ENCODE measurements at places on chromosomes 11 and 22.

DNA sequence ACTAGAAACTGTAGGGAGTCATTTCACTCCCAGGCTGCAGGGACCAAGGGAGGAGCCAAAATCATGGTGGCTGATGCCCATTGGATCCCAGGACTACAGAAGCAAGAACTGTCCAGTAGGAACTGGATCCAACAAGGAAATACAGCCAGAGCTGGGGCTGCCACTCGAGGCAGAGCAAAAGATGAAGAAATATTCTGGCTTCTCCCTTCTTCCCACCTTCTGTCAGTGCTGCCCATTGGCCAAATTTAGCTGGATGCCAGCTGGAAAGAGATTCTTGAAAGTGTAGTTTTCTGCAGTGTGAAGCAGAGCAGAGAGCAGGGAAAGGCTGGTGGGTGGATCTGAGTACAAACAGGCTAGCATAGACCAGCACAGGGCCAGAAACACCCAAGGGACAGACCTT is 45.6 kb downstream of the COMMD9 start:
- DNase-seq: no peak

- DNase-seq: no peak
These were observed 4.6 kb upstream of the PAMR1 start for GRCh38 chr11:35529971-35530495.

DNA sequence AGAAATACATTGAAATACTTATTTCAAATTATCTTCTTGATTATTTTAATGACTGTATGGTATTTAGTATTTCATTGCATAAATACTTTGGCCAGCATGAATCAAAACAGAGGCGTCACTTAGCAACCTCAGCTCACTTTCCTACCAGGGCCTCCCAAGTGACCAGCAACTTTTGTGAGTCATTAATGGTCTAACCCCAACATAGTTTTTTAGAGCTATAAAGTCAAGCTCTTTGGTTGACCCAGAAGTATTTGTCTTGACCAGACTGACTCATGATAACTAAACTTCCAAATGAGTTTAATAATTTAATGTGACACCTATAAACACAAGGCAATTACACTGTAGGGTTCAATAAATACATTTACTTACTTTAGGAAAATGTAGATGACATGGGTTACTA is 27.9 kb upstream of the RBMXL2 start:
- DNase-seq: no peak

DNA sequence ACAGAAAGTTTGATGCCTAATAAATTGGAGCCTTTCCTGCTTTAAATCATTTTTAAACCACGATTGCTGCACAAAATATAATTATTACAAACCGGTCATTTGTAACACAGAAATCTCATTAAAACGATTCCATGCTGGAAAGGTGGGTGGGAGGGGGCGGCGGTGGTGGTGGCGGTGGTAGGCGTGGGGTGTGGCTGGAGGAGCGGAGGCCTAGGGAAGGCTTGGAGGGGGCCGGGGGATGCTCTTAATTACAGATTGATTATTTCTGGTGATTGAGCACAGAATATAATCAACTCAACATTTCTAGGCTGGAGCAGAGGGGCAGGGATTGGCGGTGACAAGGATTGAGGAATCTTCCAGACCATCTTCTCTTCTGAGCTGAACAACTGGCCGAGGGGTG is 157.5 kb downstream of the TRIM29 start:
- no peak for DNase-seq

GRCh38 chr22:49450498-49450897 is 377.2 kb downstream of the BRD1 start:
- no peak for DNase-seq

- DNase-seq: no peak
These were observed 6.7 kb downstream of the SLC22A12 start for GRCh38 chr11:64597671-64598101.

DNA sequence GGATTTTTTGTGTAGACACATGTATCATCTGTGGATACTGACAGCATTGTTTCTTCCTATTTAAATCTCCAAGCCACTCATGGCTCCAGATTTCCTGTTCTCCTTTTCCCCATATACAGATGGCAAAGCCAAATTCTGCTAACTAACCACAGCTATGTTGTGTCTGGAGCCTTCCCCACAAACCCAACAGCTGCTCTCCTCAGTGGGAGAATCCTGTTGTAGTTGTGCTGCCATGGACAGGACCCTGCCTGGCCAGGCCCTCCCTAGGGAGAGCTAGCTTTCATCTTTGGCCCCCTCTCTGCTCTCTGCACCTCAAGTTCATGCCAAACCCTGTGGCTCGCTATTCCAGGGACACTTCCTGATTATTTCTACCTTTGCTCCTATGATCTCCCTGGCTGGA is 106.4 kb upstream of the CCDC90B start:
- no peak for DNase-seq

GRCh38 chr11:64801158-64801464 is 1.9 kb downstream of the MAP4K2 start:
- no peak for DNase-seq

DNA sequence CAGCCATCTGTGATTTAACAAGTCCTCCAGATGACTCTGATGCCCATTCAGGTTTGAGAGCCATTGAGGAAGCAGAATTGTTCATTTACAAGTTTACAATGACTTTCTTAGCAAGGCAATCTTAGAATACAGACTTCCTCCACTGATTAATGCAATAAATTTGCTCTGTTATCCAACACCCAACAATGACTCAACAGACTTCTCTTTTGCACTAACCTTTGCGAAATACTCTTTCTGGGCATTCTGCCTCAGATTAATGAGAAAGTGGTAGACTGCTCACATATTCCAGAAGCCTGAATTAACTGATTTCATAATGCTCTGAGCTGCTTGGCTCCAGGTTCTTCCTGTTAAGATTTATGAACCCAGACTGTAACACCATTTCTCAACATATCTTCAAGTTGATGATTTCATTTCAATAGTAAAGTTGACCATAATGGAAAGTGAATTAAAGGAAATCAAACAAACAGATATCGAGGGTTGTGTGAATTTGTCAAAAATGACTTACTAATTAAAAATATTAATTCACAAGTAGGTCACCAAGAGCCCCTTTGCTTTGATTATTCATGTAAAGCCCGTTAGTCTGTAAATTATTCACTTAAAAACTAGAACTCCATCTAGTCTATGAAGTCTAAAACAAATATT is 70.5 kb upstream of the BLID start:
- DNase-seq: no peak

DNA sequence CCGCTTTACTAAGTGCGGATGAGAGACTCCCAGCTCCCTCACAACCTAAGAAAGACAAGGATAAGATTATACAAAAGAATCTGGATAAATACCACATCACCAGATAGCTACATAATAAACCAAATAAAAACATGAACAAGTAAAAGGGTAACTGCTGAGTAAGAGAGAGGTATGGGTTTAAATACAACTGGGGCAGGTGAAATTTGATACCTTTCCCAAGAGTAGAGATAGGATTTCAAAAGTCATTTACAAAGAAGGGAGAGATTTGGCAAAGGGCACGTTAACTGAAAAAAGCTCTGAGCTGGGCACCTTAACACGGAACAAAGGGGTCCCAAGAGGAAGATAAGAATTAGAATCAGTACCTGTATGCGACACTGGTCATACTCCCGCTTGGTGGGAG is 1.7 kb downstream of the UBXN1 start:
- no peak for DNase-seq

DNA sequence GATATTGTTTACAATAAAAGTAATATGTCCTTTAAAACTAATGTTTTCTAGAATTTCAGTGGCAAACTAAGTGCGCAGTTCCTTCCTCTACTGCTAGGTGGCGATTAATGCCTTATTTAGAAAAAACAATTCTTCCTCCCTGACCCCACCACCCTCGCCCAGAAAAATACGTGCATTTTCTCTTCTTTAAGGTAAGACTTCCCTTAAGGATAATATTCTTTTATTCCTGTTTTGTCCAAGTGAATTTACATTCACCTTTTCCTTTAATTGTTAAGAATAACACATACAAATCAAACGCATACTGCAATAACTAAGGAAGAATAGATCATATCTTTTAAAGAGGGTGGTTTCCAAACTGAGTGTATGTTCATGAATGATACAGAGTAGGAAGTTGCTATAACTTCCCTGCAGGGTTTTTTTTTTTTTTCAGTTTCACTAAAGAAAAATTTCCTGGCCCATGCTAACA is 17.0 kb upstream of the PSMA1 start:
- no peak for DNase-seq

GRCh38 chr11:64834031-64834722 is 10.3 kb downstream of the CDC42BPG start:
- no peak for DNase-seq

DNA sequence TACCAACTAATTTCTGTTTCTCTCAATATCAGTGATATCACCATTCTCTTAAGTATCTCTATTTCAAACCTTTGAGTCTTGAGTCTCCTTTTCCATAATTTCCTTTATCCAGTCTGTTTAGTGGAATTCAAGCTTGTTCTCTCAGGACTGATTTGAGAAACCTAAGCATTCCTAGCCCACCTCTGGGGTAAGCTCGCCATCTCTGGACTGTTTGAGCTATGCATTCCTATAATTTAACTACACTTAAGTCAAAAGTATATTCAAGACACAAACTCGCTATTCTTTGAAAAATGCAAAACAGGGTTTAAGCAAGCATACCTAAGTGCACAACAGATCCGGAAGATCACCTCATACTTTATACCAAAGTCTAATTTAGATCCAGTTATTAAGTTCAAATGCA is 2.1 kb upstream of the DLAT start:
- no peak for DNase-seq

- DNase-seq: no peak
These were observed at the start of gene MMP10 for GRCh38 chr11:102780491-102780918. Gene MMP10, minus strand, starts transcription at chr11:102780628. Its CDS starts 37 bp downstream, at chr11:102780591.

- peak; percentile 30 for DNase-seq
These were observed 121.6 kb downstream of the BUD13 start for GRCh38 chr11:116651098-116651736.

- DNase-seq: no peak
These were observed 51.3 kb downstream of the CACNA1I start for GRCh38 chr22:39621826-39622225.

- no peak for DNase-seq
These were observed 25.8 kb upstream of the TREH start for GRCh38 chr11:118705111-118705741.

DNA sequence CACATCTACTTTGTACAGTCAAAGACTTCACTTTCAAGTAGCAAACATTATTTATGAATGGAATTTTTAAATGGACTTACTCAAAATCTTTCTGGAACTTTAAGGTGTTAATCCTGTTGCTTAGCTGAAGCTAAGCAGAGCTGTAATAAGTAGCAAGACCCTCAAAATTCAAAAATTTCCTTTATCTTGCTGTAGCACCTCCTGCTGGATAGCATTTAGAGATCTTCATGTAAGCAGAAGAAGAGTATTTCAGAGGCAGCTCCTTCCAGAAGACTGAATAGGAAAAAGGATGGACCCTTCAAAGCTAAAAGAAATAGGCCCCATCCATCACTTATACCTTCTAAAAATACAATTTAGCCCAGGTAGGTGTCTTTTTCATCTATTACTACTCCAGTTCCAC is 3.4 kb downstream of the PHF21A start:
- DNase-seq: no peak

DNA sequence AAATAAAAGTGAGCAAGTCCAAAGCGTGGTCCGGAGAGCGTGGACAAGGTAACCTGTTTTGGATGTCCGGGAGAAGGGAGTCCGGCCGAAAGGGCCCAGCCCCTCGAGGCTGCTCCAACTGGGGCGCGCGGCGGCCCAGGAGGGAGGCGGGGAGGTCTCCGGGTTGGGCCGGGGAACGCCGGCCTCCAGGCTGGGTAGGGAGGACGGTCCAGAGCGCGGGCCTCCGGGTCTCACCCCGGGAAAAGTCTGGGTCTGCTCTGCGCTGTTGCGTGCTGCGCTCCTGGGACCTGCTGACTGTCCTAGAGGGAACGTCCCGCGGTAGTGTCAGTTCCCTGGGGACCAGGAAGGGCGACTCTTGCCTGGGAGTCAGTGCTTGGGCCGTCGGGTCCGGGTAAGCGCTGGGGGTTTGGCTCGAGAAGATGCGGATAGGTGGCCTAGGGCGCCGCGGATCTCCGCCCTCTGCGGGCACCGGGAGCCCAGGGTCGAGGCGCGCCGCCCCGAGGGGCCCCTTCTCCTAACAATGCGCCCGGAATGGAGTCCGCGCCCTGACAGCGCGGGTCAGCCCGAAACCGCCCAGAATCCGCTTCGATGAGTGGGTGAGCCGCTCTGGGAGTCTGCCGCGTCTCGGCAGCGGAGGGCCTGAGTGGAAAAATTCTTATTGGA is 988 bp upstream of the FLI1 start:
- no peak for DNase-seq

- DNase-seq: no peak
These were observed 90.4 kb downstream of the WNT7B start for GRCh38 chr22:45886540-45886939.

- no peak for DNase-seq
These were observed 524 bp downstream of the MTMR2 start for GRCh38 chr11:95923439-95923727.

DNA sequence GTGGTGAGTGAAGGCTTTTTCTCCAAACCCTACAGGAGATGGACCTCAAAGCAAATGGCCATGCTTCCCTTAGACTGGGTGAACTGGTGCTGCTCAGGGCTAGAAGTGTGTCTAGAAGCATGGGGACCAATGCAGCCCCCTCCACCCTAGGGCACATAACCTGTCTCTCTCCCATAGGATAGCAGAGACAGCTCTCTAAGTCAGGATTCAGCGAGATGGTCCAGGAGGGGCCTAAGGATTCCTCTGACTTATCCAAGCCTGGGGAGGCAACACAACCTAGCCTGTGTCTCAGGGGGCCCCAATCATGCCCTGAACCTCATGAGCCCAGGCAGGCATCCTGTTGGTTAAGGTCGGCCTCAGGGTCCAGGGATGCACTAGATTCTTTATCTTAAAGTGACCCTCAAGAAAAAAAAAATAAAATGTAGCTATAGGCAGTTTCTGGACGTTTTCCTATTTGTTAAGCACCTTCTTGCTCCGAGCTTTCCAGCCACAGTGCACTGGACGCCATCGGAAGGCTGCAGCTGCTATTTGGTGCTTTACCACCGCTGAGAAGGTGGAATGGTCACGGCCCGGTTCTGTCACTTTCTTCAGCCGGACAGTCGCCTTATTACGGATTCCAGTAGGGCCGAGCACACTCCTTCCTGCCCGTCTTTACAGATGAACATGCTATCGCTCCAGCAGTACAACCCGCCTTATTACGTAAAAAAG is 5.0 kb upstream of the CCND1 start:
- no peak for DNase-seq

DNA sequence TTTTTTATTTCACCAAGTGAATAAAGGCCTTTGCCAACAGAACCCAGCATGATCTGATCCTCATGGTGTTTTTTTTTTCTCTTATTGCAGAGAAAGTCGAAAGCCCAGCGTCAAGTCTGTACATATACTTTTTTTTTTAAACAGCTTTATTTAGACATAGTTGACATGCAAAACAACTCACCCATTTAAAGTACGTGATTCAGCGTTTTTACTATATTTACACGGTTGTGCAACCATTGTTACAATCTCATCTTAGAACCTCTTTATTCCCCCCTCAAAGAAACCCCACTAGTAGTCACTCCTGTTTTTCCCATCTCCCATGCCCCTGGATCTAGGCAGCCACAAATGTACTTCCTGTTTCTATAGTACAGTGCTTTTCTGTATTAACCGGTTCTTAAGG is 20.6 kb upstream of the AP1B1 start:
- DNase-seq: no peak

- peak; percentile 58 for DNase-seq
These were observed 129.0 kb upstream of the TEAD1 start for GRCh38 chr11:12544986-12545775.

Data from right atrium auricular region (tissue), 2 donors.